ENCODE measurements at places on chromosomes 1 and 21. TPM values are rescaled to one million over a fixed set of nuclear protein-coding genes. Genes with fewer than 3 reads are reported as not detected.

DNA sequence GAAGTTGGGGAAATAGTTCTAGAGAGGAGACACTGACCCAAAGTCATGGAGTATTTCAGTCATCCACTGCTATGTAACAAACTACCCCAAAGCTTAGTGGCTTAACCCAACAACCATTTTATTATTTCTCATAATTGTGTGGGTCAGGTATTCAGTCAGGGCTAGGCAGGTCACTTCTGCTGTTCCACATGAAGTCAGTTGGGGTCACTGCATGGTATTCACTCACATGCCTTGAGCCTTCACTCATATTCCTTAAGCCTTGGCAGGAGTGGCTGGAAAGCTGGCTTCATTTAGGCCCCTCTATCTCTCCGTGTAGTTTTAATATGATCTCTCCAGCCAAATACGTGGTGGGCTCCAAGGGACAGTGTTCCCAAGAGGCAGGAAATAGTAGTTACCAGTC is 17.5 kb upstream of the RNF11 start:
- no peak for DNase-seq

- DNase-seq, result no peak
Measured at GRCh38 chr1:72241397-72241796, 40.9 kb downstream of the NEGR1 start.

- no peak for DNase-seq
Measured at GRCh38 chr21:26782747-26783146, 62.5 kb downstream of the ADAMTS1 start.

- peak; percentile 62 for DNase-seq
Measured at GRCh38 chr1:244319283-244320132, 132.2 kb downstream of the ADSS2 start.

- no peak for DNase-seq
Measured at GRCh38 chr1:214976665-214977064, 105.9 kb upstream of the KCNK2 start.

GRCh38 chr1:95974586-95974985 is 740.6 kb downstream of the RWDD3 start:
- DNase-seq, result peak; percentile 21

DNA sequence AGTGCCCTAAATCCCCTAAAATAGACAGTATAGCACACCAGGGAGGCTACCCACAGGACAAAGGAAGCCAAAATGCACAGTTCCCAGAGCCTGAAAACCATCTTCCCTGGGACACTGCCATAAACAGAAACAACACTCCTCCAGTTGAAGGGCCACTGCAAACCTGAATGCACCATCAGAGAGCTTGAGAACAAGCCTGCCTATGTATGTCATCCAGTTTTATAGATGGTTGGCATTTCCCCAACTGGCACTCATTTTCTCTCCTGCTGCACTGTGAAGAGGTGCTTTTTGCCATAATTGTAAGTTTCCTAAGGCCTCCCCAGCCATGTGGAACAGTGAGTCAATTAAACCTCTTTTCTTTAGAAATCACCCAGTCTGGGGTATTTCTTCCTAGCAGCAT is 169.0 kb downstream of the AGBL4 start:
- DNase-seq, result no peak

DNA sequence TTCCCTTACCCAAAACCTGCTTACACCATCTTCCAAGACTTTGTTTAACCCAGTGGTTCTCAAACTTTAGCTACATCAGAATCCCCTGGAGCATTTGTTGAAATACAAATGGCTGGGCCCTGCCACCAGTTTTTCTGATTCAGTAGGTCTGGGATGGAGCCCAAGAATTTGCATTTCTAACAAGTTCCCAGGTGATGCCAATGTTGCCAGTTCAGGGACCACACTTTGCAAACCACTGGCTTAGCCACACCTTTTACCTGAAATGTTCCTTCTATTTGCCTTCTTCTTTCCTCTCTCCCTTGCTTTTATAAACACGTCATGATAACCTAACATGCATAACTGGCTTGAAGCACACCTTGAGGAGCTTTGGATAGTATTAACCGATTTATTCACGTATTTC is 16.1 kb upstream of the FCAMR start:
- no peak for DNase-seq

DNA sequence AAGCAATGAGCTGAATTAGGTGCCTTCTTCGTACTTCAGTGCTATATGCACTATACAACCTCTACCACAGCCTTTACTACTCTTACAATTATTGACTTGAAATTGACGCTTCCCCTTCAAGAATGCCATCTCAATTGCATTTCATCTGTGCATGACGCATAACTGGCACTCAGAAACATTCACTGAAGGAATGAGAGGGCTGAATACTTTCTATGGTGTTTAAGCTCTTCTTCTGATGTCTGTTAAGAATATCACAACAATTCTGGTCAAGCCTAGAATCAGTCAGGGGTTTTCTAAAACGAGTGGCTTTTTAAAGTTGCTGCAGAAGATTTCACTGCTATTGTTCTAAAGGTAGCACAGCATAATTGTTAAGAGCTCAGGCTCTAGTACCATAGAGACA is 11.5 kb downstream of the DENND1B start:
- DNase-seq, result no peak

DNA sequence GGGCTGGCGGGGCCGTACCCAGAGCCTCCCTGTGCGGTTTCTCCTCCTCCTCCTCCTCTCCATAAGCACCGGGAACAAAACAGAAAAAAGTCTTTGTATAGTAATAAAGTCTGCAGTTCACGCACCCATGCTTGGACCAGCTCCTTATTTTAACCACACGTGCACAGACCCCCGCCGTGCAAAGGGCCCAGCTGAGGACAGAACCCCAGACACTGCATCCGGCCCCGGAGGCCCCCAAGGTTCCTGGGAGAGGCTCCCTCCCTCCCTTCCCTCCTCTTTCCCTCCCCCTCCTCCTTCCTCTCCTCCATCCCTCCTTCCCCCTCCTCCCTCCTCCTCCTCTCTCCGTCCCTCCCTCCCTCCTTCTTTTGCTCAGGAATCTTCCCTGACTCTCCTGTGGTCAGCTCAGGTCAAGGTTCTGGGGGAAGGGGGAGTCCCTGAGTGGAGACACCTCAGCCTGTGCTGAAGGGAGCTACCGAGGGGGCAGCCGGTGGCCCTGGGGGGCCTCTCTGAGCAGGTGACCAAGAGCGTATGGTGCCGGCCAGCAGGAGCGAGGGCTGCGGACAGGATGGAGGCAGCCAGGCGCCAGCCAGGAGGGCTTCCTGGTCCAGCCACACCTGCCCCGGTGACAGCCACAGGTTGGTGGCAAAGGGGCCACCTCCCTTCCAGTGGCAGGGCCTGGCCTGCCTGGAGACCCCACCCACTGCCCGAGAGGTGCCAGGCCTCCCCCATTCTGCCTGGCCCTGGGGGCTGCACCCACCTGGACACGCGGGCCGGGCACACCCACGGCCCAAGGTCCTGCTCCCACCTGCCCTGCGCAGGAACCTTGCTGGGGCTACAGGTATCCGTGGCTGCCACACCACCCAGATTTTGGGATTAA is 3.2 kb upstream of the TTLL10 start:
- no peak for DNase-seq

DNA sequence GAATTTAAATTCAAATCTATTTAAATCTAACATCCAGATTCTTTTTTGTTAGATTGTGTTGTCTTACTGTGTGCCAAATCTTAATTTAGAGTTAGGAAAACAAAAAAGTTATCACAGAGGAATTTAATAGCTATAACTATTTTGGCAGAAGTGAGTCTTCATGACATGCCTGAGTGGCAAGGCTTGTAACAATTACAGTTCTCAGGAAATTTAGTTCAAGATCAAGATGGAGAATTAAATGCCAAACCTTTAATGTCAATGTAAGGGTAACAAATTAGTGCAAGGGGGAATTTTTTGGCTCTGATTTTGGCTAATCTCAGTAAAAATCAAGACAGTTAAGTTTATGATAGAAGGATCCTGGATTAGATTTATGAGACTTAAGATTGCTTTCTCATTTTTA is 58.4 kb downstream of the GDAP2 start:
- DNase-seq, result no peak

The PM20D1 gene
- not detected for total RNA-seq

The CELA2A gene
- not detected for total RNA-seq

The GPR153 gene
- total RNA-seq, result 1.9 TPM

The MAN1C1 gene
- total RNA-seq, result 0.95 TPM
